ENCODE measurements at places on chromosomes 12 and 14.

GRCh38 chr12:92558806-92559205, 144.0 kb upstream of the PLEKHG7 start:
- no peak for DNase-seq

GRCh38 chr12:80484746-80485145, 40.7 kb downstream of the PTPRQ start:
- no peak for DNase-seq

DNA sequence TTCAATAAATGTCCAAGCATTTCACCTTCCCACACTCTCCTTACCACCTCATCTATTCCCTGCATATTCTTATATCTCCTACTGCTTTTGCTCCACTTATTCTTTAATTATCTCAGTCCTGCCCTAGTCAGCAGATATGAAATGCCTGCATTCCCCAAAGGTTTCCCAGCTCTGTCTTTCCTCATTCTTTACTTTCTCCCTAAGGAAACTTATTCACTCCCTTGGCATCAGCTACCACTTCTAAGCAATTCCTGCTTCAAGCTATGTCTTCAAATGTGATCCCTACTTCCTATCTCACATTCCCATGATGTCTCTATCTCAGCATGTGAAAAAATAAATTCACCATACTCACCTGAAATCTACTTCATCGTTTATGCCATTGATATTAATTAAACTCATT, 111.8 kb downstream of the CAPZA3 start:
- no peak for DNase-seq

GRCh38 chr12:66500091-66500490, 178.8 kb downstream of the GRIP1 start:
- DNase-seq: no peak

DNA sequence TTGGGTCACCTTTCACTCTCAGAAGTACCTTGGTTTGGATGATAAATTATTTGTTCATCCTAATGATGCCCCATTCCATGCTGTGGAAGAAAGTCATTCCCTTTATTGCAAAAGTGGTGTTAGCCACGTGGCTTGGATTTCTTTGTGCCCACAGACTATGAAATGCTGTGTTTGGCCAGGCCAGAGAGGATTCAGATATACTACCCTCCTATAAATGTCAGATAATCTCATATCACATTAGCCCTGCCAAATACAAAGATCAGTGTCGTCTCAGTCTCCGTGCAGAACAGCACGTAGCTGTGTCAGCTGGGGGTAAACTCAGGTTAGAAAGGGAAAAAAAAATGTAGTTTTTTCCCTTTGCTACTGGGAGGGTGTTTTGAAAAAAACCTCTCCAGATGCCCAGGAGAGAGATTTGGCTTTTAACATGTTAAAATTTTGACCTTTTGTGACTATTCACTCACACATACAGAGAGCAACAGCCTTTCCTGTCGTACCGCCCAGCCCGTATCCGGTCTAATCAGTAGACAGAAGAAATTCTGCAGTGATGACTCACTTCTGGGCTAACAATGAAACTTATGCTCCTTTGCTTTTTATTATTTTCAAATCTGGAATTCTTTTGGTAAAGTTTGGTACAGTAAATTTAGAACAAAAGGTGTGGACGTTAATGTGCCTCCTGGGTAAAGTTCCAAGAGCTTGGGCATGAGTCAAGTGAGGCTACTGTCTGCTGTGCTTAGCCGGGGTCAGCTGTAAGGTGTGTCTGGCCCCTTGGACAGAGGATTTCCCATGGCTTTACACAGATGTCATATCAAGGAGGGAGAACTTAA, 8.5 kb upstream of the PTPRB start:
- DNase-seq: no peak

DNA sequence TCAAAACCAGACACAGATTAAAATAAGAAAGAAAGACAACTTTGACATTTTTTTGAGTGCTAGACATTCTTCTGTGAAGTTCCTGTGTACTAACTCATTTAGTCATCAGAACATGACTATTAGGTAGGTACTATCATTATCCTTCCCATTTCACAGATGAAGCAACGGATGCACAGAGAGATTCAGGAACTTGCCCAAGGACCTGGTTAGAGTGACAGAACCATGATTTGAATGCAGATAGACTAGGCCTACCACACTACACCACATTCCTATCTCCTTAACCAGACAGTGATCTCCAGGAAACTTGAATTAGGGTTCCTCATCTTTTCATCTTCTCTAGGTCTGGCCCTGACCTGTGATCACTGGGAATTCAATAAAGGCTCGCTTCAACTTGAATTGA, 54.4 kb upstream of the MED13L start:
- no peak for DNase-seq

- DNase-seq: no peak
These were observed 73.1 kb upstream of the FBRSL1 start for GRCh38 chr12:132416827-132417226.

DNA sequence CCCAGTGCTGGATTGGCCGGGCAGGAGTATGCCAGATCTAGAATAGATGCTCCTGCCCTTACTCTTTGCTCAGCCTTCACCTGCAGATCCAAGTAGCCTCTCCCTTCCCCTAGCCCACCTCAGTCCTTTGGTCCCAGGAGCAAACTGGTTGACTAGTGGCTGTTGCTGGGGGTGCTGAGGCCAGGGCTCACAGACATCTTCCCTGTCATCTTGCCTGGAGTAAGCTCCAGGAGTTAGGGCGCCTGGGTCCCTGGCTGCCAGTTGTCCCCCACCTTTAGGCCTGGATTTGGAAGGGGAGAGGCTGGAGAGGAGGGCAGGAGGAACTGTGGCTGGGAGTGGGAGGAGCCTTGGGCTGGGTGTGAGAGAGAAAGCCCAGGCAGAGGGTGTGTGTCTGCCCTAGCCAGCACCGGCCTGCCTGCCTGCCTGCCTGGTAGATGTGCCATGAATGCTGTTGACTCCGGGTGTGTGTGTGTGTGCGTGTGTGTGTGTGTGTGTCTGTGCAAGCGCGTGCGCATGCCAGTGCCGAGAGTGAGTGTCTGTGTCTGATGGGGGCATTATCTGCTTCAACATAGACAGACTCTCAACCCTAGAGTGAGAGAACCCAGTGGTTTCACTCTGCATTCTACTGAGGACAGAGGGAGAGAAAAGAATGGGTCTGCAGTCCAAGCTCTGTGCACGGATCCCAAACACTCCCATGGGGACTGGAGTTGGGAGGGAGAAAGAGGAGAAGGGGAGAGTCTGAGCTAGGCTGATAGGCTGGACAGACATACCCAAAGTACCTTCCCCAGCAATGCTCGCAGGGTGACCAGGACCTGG, 845 bp upstream of the RARG start:
- DNase-seq: no peak

GRCh38 chr12:18864900-18865561, 127.1 kb downstream of the CAPZA3 start:
- no peak for DNase-seq

GRCh38 chr12:2627076-2627834, 167.5 kb upstream of the FKBP4 start:
- no peak for DNase-seq

- DNase-seq: no peak
These were observed 186.2 kb downstream of the DICER1 start for GRCh38 chr14:94970941-94971730.

DNA sequence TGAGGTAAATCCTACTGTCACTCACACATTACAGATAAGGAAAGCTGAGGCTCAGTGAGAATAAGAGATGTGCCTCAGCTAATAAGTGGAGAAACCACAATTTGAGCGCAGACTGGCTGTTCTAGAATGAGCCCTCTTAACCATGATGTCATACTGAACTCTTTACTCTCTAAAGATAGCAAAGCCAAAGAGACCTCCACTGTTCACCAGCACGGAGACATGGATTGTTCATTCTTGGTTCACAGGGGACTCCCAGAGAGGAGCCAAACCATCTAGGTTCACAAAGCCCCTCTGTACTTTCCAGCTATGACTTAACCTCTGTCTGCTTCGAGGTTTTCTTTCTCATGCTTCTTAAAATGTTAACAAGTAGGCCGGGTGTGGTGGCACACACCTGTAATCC, 32.7 kb upstream of the YARS2 start:
- DNase-seq: no peak

- DNase-seq: no peak
These were observed 150.3 kb downstream of the LRRK2 start for GRCh38 chr12:40375076-40375475.

- DNase-seq: no peak
These were observed 63.0 kb downstream of the GNS start for GRCh38 chr12:64696080-64696741.

DNA sequence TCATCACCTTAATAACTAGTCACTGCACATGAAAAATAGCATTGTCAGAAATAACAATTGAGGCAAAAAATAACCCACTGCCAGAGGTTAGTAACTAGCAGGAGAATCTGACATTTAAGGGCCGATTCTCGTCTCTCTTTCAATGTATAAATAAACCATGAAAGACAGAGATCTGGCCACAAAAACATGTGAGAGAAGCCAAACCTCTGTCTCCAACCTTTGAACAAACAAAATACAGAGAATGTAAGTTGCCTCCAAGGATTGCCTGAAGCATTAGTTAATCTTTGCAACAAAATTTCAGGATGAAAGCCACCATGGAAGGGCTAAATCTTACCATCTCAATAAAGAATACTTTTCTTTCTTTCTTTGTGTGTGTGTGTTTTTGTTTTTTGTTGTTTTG, 257.4 kb upstream of the TMTC1 start:
- no peak for DNase-seq

Measured in CD4-positive, alpha-beta T cell (primary cell).